ENCODE measurements at places on chromosomes 3 and 15. TPM values are rescaled to one million over a fixed set of nuclear protein-coding genes. Genes with fewer than 3 reads are reported as not detected.

DNA sequence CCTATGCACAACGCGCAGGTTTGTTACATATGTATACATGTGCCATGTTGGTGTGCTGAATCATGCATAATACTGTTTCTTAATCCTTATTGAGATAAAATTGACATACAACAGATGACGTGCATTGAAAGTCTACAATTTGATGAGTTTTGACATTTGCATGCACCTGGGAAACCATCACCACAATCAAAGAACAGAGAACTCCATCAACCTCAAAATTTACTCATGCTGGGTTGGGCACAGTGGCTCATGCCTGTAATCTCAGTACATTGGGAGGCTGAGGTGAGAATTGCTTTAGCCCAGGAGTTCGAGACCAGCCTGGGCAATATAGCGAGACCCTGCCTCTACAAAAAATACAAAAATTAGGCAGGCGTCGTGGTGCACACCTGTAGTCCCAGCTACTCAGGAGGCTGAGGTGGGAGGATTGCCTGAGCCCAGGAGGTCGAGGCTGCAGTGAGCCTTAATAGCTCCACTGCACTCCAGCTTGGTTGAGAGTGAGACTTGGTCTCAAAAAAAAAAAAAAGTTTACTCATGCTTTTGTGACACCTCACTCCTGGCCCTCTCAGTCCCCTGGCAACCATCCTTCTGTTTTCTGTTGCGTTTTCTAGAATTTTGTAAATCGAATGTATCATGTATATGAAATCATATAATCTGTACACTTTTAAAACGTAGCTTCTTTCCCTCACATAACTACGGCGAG, 56.6 kb downstream of the BHLHE40 start:
- H3K4me1 ChIP-seq, result peaks cover 3% of the 10 kb centered on the region
- H3K27me3 ChIP-seq, result no peaks in the 10 kb centered on the region
- H3K36me3 ChIP-seq, result no peaks in the 10 kb centered on the region

MOBP gene
- total RNA-seq, result not detected

- no peaks in the 10 kb centered on the region for H3K4me1 ChIP-seq
- no peaks in the 10 kb centered on the region for H3K36me3 ChIP-seq
- DNase-seq, result no peak
- H3K4me3 ChIP-seq, result no peak overlapping the region
Observed at GRCh38 chr3:141680620-141681389, 57.3 kb upstream of the RNF7 start.

SHQ1 gene
- 19.2 TPM for total RNA-seq

DNA sequence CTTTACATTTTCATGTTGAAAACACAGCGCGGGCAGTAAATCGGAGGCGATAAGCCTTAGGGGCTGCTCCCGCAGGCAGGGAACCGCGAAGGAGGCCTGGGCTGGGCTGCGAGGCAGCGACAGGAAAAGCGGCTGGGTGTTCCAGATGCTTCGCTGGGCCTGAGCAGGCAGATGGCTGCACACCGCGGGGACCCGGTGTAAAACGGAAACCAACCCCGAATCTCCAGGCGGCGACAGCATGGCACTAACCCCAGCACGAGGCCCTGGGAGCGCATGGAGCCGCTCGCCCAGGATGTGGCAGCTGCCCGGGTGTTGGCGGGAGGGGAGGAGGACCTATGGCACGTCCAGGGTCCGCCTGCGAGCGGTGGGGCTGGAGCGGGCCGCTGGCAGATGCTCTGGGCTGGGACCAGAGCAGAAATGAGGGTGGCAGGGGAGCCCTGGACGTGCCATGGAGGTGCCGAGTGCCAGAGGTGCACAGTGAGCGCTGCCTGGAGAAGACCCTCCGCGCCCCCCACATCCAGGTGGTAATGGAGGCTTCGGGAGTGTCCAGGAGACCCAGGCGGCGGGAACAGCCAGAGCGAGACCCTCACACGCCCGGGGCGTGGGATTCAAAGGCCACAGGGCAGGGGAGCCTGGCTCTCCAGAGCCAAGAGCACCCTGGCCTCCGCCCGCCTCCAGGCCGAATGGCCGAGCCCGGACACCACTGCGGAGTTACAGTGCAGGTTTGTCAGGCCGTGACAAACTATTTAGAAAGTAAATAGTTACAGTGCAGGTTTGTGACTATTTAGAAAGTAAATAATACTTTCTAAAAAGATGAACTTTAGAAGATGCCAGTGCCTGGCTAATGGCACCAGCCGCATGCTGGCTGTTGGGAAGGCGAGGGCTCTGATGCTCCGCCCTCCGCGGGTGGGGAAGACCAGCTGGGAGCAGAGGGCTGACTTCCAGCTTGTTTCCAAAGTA, 293.6 kb downstream of the OCA2 start:
- no peak for DNase-seq
- no peak overlapping the region for H3K27ac ChIP-seq
- H3K36me3 ChIP-seq, result no peaks in the 10 kb centered on the region
- H3K4me3 ChIP-seq, result no peak overlapping the region
- H3K4me1 ChIP-seq, result no peaks in the 10 kb centered on the region
- H3K27me3 ChIP-seq, result no peaks in the 10 kb centered on the region

GRCh38 chr15:46316024-46316423, 681.2 kb downstream of the SQOR start:
- H3K36me3 ChIP-seq, result no peaks in the 10 kb centered on the region
- H3K27ac ChIP-seq, result no peak overlapping the region
- no peak overlapping the region for H3K4me3 ChIP-seq
- DNase-seq, result no peak

GRCh38 chr3:66604481-66604880, 103.7 kb upstream of the LRIG1 start:
- H3K36me3 ChIP-seq, result no peaks in the 10 kb centered on the region
- H3K4me1 ChIP-seq, result no peaks in the 10 kb centered on the region
- DNase-seq, result no peak
- H3K27me3 ChIP-seq, result no peaks in the 10 kb centered on the region
- H3K27ac ChIP-seq, result no peak overlapping the region
- no peak overlapping the region for H3K4me3 ChIP-seq

- no peak overlapping the region for H3K4me3 ChIP-seq
- DNase-seq, result no peak
- H3K4me1 ChIP-seq, result peaks cover 12% of the 10 kb centered on the region
- peaks cover 27% of the 10 kb centered on the region for H3K27me3 ChIP-seq
- H3K27ac ChIP-seq, result no peak overlapping the region
Observed at GRCh38 chr3:185361920-185362319, 1.0 kb upstream of the MAP3K13 start.

DZIP1L gene
- 42.3 TPM for total RNA-seq

DNA sequence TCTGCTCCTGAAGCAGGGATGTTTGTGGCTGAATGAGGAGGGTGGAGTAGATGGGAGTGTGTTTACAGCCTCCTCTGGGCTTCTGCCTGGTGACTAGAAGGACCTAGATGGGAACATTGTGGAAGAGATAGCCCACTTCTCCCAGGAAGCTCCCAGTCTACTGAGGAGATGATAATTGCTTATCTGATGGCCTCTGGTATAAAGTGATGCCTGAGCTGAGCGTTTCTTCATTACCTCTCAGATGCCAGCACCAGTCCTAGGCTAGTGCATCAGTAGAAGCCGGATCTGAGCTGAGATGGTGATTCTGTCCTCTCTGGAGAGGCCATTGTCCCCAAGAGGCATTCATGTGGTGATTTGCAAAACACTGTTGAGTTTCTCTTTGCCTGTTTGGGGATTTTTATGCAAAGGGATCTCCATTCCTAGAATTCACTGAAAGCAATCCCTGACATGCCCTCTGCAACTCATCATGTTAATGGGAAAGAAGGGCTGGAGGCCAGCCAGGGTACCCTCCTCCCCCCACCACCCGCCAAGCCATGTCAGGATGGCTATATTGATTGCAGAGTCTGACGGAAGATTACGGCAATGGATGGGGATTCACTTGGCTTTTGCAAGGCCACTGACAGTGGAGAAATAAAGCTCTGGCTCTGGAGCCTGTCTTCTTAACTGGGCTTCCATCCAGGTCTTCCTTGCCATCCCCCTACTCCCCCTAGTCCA, 166.4 kb upstream of the ROPN1 start:
- no peaks in the 10 kb centered on the region for H3K36me3 ChIP-seq
- no peak overlapping the region for H3K27ac ChIP-seq
- peaks cover 69% of the 10 kb centered on the region for H3K27me3 ChIP-seq
- no peak overlapping the region for H3K4me3 ChIP-seq
- H3K4me1 ChIP-seq, result no peaks in the 10 kb centered on the region

DNA sequence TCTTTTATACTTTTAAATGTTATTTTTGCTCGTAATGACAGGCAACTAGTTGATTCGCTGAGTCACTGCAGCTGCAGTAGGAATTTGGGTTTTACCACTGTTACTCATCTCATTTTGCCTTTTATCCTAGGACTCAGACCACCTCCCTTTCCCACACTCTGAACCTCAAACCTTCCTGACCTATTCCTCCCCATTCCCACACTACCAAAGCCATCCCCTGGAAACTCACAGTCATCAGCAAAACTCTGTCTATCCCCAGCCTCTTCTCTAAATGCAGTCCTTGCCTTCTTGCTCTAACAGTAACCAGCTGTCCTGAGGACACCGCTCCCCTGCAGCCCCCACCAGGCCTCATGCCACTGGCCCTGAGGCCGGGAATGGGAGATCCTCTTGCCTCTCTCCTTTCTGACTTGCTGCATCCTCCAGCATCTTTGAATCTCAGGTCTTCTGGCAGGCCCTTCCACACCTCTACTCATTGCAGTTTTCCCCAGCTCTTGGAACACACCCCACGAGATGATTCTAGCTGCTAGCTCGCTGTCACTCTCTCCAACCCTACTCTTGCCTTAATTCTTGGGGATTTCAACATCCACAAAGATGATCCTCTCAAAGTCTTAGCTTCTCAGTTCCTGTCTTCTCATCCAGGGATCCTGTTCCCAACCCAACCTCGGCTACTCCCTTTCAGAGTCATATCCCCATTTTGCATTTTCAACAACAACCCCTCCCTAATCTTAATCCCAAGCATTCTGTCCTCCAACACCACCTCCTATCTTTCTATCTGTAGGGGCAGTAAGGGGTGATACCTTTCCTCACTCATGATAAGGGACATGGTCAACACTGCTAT, 55.9 kb upstream of the C3orf80 start:
- peak overlapping the region; percentile 86 for H3K27ac ChIP-seq
- no peaks in the 10 kb centered on the region for H3K36me3 ChIP-seq

- no peaks in the 10 kb centered on the region for H3K27me3 ChIP-seq
- no peak for DNase-seq
- no peak overlapping the region for H3K4me3 ChIP-seq
- no peaks in the 10 kb centered on the region for H3K36me3 ChIP-seq
- no peaks in the 10 kb centered on the region for H3K4me1 ChIP-seq
- H3K27ac ChIP-seq, result no peak overlapping the region
Observed at GRCh38 chr3:176595307-176595706, 602.0 kb downstream of the TBL1XR1 start.

DNA sequence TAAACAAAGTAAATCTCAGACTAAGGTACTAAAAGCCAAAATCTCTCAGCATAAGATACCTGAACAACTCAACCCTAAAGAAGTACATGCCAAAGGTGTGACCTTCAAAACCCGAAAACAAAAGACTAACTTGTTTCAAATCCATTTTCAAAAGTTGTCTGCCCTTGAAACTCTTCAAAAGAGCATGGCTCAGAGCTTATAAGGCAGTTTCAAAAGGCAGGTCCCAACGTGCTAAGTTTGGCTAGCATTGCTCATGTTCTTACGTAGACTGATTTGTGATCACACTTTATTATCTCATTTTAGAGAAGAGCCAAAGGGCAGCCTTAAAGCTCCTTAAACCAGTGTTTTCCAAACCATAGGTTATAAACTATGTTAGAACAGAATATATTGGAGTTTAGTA, 112.2 kb downstream of the FEZF2 start:
- no peak overlapping the region for H3K4me3 ChIP-seq
- H3K4me1 ChIP-seq, result no peaks in the 10 kb centered on the region
- H3K27ac ChIP-seq, result no peak overlapping the region
- H3K36me3 ChIP-seq, result no peaks in the 10 kb centered on the region
- H3K27me3 ChIP-seq, result no peaks in the 10 kb centered on the region
- DNase-seq, result no peak

DNA sequence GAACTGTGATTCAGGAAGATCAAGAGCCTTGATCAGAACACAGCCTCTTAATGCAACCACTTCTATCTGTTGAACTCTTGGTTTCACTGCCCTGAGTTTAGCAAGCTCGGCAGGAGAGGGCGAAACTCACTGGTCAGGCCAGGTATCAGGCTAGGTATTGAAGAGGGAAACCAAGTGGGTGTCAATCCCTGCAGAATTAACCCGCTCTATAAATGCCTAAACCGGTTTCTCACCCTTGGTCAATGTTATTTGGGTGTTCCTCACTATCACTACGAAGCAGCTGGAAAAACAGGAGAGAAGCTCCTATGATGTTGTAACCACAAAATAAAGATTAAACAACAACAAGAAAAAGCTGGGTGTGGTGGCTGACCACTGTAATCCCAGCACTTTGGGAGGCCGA, 23.9 kb downstream of the LIPH start:
- no peak overlapping the region for H3K4me3 ChIP-seq
- no peaks in the 10 kb centered on the region for H3K4me1 ChIP-seq
- no peaks in the 10 kb centered on the region for H3K36me3 ChIP-seq
- H3K27ac ChIP-seq, result no peak overlapping the region
- no peak for DNase-seq

DNA sequence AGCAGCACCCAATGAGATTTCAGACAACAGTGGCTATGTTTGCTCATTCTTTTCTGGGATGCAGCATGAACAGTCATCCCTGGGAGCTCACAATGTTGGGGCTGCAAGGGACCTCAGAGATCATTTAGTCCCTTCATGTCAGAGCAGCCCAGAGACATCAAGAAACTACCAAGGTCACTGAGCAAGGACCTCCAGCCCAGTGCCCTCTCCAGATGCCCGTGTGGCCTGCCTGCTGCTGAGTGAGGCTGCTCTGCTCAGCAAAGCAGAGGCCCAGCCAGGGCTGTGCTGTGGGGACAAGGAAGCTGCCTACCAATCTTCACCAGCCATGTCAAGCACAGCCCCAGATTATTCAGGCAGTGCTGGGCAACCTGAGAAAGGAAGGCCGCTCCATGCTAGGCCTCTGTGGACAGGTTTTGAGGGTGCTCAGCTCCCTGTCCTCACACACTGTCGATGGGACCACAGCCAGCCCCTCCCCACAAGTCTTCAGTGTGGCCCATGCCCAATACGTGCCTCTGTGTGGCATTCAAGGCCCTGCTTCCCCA, 99.7 kb downstream of the DAPK2 start:
- H3K4me1 ChIP-seq, result peaks cover 16% of the 10 kb centered on the region
- H3K27ac ChIP-seq, result no peak overlapping the region
- H3K27me3 ChIP-seq, result no peaks in the 10 kb centered on the region
- no peaks in the 10 kb centered on the region for H3K36me3 ChIP-seq

GRCh38 chr3:41593774-41594173, 368.1 kb downstream of the ULK4 start:
- no peaks in the 10 kb centered on the region for H3K36me3 ChIP-seq
- H3K4me3 ChIP-seq, result no peak overlapping the region
- H3K27ac ChIP-seq, result no peak overlapping the region

GRCh38 chr3:183920416-183920815, 35.7 kb upstream of the PARL start:
- no peak for DNase-seq
- H3K4me3 ChIP-seq, result no peak overlapping the region
- peaks cover 15% of the 10 kb centered on the region for H3K36me3 ChIP-seq

GRCh38 chr15:39642011-39642640, 61.2 kb downstream of the THBS1 start:
- no peaks in the 10 kb centered on the region for H3K27me3 ChIP-seq
- DNase-seq, result peak; percentile 66
- peaks cover 15% of the 10 kb centered on the region for H3K4me1 ChIP-seq
- H3K36me3 ChIP-seq, result no peaks in the 10 kb centered on the region

GRCh38 chr3:53890726-53891475, 758 bp downstream of the SELENOK start:
- peak overlapping the region; percentile 95 for H3K27ac ChIP-seq
- H3K27me3 ChIP-seq, result no peaks in the 10 kb centered on the region
- DNase-seq, result no peak
- H3K4me1 ChIP-seq, result peaks cover 16% of the 10 kb centered on the region
- peak overlapping the region; percentile 89 for H3K4me3 ChIP-seq

Data from osteoblast (primary cell).